Fibroblast of villous mesenchyme (primary cell): ENCODE measurements at places on chromosomes 12 and 14.

DNA sequence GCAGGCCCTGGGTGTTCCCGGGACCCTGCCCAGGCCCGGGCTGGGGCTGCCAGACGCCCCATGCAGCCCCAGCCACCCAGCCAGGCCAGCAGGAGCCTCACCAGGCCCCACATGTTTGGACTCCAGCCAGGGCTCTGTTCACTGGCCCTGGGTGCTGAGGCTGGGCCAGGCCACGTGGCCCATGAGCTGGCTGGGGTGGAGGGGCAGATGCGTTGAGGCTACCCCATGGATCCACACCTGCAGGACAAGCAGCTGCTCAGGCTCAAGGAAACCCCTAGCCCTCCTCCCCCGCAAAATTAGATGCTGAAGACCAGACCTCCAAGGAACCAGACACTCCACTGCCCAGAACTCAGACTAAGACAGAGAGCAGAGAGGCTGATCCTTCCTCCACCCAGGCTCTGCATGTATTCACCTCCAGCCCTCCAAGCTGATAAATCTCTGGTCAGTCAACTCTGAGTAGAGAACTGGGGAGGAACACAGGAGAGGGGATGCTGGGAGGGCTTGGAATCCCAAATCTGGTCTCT lies 1.6 kb downstream of the CDH24 start:
- DNase-seq: peak; percentile 59

DNA sequence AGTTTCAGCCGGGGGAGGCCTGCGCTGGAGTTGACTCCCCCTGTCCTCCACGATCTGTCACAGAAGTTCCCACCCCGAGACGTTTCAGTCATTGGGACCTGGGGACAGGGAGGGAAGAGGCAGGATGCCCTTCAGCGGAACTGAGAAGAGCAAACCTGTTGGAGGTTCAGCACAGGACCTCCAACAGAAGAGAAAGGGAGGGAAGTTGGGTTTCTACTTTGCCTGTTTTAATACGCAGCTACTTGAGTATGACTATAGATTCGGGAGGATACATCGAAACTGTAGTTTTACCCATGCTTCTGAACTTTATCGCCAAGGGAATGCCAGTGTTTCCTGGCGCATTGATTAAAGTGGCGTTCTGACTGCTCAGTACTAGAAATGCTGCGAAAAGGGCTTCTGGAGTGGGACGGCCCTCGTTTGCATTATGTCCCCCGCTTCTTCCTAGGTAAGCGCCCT lies 2.3 kb upstream of the DUSP6 start:
- DNase-seq: no peak

DNA sequence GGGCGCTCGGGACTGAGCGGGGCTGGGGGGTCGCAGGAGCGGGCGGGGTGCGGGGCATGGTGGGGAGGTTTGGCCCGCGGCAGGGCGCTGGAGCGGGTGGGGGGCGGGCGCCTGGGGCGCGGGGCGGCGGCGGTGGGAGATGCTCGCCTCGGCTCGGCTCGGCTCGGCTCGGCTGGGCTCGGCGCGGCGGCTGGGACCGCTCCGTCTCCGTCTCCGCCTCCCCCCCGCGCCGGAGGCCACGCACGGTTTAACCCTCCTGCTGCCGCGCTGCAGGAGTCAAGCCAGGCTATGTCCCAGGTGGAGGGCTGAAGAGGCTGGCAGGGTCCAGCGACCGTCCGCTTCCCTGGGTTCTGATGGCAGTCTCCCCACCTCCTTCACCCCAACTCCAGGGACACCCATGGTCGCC lies at the start of gene PIANP:
Gene PIANP (minus strand): TSS at position 170 of the 406 bp plus-strand sequence. CDS start 2,754 bp downstream, outside the sequence.
- DNase-seq: peak; percentile 20

DNA sequence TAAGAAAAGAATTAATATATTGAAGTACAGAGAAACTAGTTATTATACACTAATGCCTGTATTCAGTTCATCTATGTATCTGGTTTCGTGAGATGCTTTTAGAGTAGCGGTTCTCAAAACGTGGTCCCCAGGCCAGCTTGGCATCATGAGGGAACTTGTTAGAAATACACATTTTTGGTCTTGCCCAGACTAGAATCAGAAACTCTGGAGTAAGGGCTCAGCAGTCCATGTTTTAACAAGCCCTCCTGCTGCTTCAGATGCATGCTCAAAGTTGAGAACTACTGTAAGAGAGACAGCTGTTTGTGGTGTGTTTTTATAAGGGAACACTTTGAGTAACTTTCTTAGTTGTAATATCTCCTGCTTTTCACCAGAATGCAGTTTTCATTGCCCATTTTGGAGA lies 18.1 kb downstream of the GPATCH2L start:
- DNase-seq: no peak

DNA sequence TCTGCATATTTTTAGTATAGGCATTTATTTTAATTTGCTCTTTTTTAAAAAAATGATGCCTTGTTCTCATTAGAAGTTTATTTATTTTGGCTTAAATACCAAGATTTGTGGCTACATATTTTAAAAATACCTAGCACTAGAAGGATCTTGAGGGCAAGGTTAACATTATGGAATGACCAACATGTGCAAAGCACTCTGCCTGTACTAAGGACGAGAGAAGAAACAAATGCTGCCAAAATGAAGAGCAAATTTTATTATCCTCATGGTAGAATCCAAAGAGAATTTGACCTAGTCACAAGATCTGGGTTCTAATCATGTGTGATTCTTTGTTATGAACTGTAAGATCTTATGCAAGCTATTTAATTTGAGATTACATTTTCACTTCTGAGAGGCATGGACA lies 2.8 kb downstream of the CAND1 start:
- peak; percentile 52 for DNase-seq

DNA sequence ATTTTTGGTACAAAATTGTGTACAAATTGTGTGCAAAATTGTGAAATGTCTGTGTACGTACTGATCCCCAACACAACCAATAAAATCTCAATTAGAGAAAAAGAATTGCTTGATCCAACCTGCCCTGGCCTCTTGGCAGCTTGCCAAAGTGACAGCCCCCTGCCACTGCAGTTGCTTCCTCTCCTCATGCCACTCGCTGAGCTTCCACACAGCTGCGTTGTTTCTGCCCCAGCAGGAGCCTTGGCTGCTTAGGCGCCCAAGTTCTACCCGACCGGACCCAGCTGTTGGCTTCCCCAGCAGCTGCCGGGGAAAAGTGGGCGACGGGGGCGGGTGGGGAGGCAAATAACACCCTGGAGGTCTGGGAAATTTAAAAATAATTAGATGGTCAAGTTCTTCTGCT lies 171.8 kb upstream of the ATF7IP start:
- no peak for DNase-seq

DNA sequence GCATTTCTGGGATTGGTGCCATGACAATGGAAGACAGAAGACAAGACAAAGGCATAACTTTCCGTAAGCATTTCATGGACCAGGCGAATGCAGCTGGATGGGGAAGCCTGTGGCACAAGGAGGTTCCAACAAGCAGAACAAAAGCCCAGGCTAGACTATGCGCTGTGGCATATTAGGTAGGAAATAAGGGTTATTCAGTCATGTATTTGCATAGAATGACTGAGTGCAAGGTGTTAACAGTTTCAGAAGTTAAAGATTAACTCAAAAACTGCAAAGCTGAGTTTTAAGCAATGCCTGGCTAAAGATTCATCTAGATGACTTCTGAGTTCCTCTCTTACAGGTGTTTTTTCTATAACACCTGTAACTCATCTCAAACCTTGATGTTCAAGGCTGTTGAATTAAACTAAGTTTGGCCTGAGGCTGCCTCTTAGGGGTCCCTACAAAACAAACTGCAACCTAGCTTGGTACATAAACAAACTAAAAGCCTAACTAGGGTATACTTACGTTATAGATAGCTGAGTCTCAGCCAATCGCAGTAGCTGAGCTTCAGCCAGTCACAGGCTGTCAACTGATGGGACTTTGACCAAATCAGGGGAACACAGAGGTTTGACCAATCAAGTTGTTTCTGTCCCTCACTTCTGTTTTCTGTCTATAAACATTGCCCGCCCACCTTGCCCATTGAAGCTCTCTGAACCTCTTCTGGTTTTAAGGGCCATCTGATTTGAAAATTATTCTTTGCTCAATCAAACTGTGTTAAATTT lies 52.2 kb upstream of the PLBD1 start:
- DNase-seq: no peak

GRCh38 chr14:32524609-32525375 lies 195.7 kb downstream of the AKAP6 start:
- DNase-seq: peak; percentile 32

DNA sequence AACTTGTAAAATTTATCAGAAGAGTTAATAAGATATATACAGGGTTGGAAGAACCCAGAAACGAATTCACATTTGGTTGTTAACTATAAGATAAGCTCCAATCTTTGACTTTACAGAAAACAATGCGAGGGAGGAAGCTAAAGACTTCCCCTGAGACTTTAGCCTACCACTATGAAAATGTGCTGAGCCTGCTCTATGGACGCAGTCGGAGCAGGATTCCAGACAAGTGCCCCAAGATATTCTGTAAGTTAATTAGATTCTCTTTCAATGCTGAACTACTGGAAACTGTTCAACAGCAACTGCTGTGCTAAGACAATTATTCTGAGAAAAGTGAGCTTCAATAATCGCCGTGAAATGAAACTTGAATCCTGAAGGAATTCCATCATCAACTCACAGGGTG lies 8.3 kb upstream of the LRRC10 start:
- no peak for DNase-seq
